Cortex of kidney (tissue), 1 donor: ENCODE measurements at places on chromosomes 6 and 20.

DNA sequence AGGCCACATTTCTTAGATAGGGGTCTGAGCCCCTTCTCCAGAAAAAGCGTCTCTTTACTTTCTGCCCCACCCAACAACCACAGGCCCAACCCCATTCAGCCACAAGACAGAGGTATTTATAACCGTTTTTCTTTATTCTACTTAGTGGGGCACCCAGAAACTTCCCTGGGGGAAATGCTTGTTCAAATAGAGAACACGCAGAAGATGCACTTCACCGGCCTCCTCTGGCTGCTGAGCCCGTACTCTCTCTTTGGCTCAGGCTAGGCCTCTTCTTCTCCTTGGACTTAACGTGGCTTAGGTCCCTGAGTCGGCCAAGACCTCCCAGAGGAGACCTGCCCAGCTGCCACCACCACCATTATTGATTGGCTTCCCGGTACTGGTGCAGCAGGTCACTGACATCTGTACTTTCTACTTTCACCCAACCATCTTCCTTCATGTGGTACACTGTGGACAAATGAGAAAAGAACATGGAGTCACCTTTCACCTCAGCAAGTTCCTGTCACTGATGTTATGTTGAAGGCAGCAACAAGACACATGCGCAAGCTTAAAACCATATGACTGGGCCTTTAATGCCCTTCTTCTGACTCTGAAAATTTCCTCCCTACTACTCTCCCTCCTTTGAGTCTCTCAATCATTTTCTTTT is 2.2 kb upstream of the TAP2 start:
- no peak for DNase-seq

DNA sequence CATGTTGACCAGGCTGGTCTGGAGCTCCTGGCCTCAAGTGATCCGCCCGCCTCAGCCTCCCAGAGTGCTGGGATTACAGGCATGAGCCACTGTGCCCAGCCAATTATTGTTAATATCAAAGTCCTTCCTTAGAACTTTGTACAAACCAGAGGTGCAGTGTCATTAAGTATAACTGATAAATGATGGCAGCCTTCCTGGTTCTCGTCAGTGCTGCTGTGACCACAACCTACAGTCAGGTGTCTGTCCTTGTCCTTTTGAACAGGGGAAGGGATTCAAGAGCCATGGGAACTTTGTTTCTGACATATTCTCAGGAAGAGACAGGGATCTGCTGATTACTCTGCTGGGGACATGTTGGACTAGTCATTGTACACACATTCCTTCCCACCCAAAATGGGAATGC is 103.2 kb upstream of the TIAM2 start:
- DNase-seq, result no peak

GRCh38 chr20:6081236-6081635 is 27.4 kb upstream of the LRRN4 start:
- no peak for DNase-seq

- no peak for DNase-seq
Observed at GRCh38 chr6:163529605-163530004, 115.1 kb downstream of the QKI start.

- no peak for DNase-seq
Observed at GRCh38 chr20:10060226-10060625, 25.4 kb downstream of the ANKEF1 start.

GRCh38 chr20:44423480-44423879 is 52.2 kb upstream of the TTPAL start:
- DNase-seq, result no peak

- DNase-seq, result no peak
Observed at GRCh38 chr20:5511505-5511904, 194.8 kb upstream of the PROKR2 start.

GRCh38 chr6:139730340-139730974 is 356.0 kb upstream of the CITED2 start:
- no peak for DNase-seq

GRCh38 chr20:49993301-49993751 is 10.5 kb downstream of the SNAI1 start:
- DNase-seq, result no peak

DNA sequence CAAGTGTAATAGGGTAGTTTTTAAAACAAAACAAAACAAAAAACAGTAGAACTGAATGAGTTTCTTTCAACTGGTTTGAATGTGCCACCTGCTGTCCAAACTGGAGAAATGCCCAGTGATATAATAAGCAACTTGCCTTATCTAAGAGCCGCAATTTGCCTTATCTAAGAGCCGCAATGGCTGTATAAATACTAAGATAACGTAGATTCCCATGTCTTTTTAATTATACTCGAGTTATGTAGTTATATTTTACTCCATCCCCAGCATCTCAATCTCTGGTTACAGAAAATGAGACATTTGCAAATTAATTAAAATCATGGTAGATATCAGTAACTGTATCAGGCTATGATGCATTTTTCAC is 67.2 kb downstream of the RPP40 start:
- no peak for DNase-seq

DNA sequence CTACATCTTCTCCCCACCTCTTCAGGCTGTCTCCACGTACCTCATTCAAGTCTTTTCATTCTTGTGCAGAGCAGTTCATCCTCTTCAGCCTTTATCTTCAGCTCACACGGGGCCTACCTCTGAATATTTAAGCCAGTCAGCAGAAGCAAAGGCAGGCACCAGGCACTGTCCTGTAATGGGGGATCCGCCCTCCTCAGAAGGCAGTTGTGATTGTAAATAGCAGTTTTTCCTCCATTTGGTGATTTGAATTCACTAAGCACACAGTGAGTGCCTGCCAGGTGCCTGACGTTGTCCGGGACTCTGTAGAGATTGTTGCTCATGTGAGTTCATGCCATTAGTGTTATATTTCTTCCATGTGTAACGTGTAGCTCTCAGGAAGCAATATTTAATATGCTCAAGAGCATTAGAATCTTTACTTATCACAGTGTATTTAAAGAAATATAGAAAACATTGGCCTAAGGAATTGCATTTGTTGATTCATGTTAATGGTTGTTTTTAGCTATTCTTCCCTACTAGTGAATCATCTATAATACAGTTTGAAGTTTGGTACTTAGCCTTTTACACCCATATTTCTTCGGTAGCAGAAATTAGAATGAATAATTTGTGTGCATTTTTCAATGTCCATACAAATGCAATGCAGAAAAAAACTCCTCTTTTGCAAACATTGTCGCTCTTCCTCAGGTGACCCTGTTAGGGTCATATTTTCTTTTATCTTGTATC is 17.9 kb downstream of the BPHL start:
- no peak for DNase-seq

DNA sequence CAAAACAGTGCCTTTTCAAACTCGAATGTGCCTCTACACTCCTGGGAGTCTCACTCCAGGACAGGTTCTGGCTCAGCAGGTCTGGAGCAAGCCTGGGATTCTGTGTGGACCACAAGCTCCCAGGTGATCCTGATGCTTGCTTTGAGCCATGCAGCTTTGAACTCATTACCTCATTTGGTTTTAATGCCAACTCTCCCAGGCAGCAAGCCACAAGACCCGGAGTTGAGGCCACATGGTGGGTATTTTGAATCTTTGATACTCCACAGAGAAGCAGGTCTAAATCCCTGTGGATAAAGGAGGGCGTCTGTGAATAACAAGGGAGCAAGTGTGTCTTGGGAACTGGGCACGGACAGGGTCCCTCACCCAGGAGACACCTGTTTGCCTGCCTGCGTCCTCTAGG is 205.4 kb upstream of the CST7 start:
- no peak for DNase-seq

DNA sequence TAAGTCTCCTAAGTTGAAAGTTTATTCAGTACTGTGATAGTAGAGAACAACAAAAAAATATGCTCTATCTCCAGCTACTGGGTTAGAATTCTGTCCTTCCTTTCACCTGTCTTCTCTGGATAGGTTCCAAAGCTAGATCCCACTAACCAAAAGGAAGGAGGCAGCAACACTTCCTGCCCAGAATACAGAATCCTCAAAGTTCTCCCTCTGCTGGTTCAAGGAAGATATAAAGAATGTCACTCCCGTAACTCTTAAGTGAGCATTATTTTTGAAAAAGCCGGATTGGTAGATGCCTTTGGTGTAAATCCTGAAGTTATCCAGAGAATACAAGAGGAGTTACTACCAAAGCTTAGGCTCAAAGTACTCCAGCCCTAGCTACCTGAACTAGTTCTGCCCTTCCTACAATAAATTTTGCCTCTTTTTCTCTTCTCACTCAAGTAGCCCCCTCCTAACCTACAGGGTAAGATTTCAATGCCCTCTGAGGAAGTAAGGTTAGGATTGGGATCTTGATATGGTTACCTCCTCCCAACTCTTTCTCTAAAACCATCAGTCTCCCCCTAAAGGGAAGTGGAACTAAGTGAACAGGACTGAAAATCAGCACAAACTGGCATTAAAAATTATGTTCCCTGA is 26.0 kb upstream of the CRIP3 start:
- DNase-seq, result no peak

DNA sequence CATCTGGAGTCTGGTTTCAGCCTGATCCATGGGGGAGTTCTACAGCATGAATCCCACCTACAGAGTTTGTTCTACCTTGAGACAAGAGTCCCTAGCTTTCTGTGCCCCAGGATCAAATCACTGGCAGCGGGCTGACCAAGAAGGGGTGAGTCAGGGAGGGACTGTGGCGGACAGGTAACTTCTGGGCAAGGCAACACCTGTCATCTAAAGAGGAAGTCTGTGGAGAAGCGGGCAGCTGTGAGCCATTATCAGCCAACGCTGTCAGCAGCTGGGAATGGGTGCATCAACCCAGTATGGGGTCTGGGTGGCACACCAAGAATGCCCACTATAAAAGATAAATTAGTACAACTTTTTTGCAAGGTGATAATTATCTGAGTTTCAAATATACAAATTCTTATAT is 45.9 kb downstream of the UBE3D start:
- DNase-seq, result no peak

GRCh38 chr20:19929012-19929360 is 88.2 kb upstream of the NAA20 start:
- no peak for DNase-seq

- DNase-seq, result no peak
Observed at GRCh38 chr6:159594750-159595117, 98.3 kb downstream of the SOD2 start.

DNA sequence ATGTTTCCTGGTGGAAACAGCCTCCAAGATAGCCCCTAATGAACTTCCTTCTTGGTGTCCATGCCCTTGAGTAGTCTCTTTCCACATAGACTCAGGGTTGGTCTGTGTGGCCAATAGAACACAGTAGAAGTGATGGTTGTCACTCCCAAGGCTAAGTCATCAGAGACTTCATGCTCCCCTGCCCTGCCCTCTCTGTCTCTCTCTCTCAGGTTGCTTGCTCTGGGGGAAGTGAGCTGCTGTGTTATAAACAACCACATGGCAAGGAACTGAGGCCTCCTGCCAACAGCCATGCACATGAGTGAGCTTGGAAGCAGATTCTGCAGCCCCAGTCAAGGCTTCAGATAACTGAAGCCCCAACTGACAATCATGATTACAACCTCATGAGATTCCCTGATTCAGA is 85.3 kb upstream of the SLC22A16 start:
- DNase-seq, result no peak

DNA sequence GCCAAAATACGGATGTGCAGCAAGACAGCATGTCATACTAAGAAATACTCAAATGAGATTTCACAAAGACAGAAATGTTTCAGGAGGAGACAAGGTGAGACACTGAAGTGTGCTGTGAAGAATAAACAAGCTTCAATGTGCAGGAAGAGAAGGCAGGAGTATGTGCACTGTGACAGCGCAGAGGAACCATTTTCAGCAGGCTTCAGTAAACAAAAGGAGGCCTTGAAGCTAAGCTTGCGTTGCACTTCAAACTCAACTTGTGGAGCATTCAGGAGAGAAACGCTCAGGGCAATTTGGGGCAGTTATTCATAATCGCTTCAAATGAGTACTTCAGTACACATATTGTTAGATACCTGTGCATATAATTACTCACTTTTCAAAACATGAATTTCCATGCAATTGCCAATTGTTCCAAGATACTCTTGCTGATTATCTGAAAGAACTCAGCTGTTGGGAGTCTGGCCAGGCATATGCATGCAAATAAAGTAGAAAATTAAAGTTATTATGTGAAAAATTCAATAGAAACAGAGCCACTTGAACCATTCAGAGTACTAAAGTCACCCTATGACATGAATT is 234.2 kb upstream of the OPRM1 start:
- no peak for DNase-seq

DNA sequence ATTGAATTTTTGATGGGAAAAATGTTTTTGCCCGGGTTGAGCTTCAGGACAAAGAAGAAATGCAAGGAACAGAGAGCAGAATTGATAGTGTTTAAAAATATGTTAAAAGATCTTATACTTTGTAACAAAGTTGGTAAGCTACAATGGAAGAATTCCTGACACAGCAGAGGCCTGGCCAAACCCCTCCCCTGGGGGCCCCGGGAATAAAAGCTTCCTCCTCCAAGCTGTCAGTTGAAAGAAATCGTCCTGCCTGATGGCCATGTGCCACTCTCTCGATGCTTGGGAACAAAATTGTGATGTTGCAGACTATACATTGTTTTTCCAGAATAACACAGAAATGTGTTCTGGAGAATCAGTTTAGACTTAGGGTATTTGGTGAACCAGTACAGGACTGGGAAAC is 14.2 kb upstream of the TOX2 start:
- DNase-seq, result no peak

GRCh38 chr20:2335096-2335870 is 39.5 kb downstream of the TGM3 start:
- DNase-seq, result no peak

DNA sequence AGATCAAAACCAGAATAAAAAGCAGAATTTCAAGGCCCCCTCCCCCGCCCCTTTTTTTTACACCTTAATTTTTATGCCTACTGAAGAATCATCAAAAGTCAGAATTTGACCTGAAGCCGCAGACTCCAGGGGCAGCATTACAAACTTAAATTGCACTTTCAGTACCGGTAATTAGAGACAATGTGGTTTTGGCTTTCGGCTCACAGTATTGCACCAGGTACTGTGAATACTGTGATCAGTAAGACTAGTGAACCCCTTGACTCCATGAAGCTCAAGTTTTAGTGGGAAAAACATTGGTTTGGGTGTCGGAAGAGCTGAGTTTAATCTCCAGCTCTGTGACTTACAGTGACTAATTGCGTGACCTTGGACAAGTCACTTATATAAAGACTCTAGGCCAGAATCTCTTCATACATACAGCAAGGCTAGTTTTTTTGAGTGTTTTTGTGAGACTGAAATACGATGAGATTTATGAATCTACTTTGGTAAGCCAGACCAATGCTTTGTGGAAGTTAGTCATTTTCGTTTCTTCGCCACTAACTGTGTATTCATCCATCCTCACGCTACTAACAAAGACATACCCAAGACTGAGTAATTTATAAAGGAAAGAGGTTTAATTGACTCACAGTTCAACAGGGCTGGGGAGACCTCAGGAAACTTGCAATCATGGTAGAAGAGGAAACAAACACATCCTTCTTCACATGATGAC is 114.7 kb downstream of the SASH1 start:
- DNase-seq, result no peak
